ENCODE measurements at places on chromosomes 7 and 10.

DNA sequence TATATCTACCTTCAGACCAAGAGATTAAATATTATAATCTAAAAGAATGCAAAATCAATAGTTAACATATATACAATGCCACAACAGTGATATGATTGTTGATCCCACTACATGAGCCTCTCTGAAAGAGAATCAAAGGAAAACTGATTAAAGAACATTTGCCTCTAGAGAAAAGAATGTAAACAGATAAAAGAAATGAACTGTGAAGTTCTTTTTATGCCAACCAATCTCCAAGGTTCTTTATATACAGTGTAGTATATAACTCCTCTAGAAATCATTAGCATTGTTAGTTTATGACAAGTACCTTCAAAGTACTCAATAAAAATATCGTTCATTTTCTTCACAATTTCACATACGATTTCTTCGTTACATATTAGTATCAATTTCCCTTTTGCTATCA lies 20.1 kb downstream of the CNOT4 start:
- DNase-seq: no peak

- no peak for DNase-seq
Observed at GRCh38 chr7:32158751-32159745, 88.8 kb upstream of the PDE1C start.

DNA sequence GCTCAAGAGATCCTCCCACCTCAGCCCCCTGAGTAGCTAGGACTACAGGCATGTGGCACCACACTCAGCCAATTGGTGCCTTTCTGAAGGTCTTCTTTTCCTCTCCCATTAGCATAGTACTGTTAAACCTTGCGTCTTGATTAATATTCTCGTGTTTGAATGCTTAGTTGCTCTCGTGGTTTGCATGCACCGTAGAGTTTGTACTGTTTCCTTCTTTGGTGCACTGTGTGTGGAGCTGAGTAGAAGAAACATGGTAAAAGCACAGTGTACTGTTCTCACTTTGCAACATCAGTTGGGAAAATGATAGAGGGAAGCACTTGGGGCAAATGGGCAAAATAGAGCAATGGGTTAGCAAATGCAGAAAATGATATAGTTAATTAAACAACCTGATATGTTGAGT lies 27.6 kb upstream of the RPA3 start:
- no peak for DNase-seq

DNA sequence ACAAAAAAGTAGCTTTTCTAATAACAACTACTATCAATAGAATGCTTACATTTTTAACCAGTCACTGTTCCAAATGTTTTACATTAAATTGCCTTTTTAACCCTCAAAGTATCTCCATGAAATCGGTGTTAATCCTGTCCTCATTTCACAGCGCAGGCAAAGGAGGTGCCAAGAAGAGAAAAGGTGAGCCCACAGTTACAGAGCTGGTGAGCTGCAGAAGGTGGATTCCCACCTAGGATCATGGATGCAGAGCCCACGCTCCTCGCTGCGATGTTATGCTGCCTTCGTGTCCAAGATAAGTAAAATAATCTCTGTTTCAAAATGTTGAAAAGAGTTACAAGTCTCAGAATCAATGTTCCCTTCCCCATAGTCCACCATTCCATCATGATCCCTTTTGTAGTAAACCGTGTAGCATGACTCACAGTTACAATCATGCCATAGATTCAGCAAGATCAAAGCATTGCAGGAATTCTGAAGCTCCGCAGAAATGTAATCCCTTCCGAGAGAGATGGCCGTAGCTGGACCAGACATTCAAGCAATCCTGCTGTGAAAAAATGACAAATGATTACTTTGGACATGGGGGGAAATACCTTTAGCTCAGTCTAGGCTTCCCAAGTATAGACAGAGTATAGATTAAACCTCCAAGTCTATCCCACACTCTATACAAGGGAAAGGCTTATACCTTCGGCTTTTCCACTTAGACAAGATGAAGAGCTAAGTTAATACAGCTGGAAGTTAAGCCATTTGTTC lies 394.7 kb upstream of the AKR1E2 start:
- no peak for DNase-seq

DNA sequence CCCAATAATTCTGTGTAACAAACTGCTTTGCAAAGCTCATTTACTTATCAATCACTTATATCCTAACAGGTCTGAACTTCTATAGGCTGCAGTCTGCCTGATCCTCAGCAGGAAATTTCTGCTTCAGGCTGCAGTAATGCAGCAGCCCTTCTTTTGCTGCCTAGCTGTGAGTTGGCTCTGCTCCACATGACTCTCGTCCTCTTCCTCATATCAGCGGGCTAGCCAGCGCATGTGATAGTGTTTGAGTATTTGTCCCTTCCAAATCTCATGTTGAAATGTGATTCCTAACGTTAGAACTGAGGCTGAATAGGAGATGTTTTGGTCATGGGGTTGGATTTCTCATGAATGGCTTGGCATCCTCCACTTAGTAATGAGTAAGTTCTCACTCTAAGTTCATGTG lies 387.8 kb downstream of the SEMA3D start:
- DNase-seq: no peak

DNA sequence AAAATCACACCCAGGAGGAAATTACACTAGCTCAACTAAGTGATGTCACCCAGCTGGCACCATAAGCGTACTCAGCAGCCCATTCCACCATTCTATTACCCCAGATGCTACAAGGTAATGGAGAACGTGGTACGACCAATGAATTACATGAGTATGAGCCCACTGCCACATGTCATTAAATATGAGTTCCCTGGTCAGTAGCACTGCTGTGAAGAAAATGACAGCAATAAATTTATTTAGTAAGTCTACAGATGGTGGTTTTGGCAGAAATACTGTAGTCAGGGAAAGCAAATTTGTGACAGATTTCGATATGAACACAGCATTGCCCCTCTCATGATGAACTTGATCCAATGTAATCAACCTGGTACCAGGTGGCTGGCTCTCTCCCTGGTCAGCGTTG lies 154.2 kb downstream of the VWC2 start:
- DNase-seq: no peak

DNA sequence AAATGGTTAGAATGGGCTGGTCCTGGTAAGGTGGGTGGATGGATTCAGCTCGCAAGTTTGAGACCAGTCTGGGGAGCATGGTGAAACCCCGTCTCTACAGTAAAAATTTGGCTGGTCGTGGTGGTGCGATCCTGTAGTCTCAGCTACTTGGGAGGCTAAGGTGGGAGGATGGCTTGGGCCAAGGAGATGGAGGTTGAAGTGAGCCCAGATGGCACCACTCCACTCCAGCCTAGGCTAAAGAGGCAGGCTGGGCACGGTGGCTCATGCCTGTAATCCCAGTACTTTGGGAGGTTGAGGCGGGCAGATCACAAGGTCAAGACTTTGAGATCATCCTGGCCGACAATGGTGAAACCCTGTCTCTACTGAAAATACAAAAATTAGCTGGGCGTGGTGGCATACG lies 15.3 kb downstream of the IFT22 start:
- DNase-seq: no peak

- no peak for DNase-seq
Observed at GRCh38 chr7:17027143-17027788, 145.5 kb upstream of the AGR3 start.

All from activated CD4-positive, alpha-beta memory T cell treated with anti-CD3 and anti-CD28 coated beads, Interleukin-2, amount 10 ng/mL, durations not matched to agents 7 days and 5 days (primary cell).